A549 treated with ZK216348 at 1 μM for 4 hours (cell line): ENCODE measurements at places on chromosomes 7 and 10. TPM values are rescaled to one million over a fixed set of nuclear protein-coding genes. Genes with fewer than 3 reads are reported as not detected.

The ZNF680 gene
- 0.72 to 2.8 TPM (median 1.9 TPM) in 5 replicates for total RNA-seq

The MMP21 gene
- total RNA-seq = not detected in 5 replicates

The STEAP1B gene
- total RNA-seq = 0.16 to 0.23 TPM (median 0.18 TPM) in 3 of 5 replicates, not detected in the others

The GSDME gene
- 31.2 to 48.7 TPM (median 36.5 TPM) in 5 replicates for total RNA-seq

The TBC1D12 gene
- total RNA-seq = 3.7 to 6.8 TPM (median 5.5 TPM) in 5 replicates

The PAXIP1 gene
- 13.0 to 15.4 TPM (median 14.8 TPM) in 5 replicates for total RNA-seq

The PSD gene
- 0.34 to 0.61 TPM (median 0.51 TPM) in 5 replicates for total RNA-seq

The HOXA7 gene
- 4.6 to 6.0 TPM (median 4.7 TPM) in 5 replicates for total RNA-seq

The GPR26 gene
- not detected in 5 replicates for total RNA-seq

The GRID2IP gene
- not detected in 5 replicates for total RNA-seq

The NAMPT gene
- 111 to 191 TPM (median 131 TPM) in 5 replicates for total RNA-seq

The AKR1C4 gene
- total RNA-seq = 0.27 to 0.50 TPM (median 0.32 TPM) in 4 of 5 replicates, not detected in the other

The ZSCAN21 gene
- total RNA-seq = 8.3 to 11.5 TPM (median 10.0 TPM) in 5 replicates
